ENCODE measurements at places on chromosomes 2 and 18. TPM values are rescaled to one million over a fixed set of nuclear protein-coding genes. Genes with fewer than 3 reads are reported as not detected.

The HOXD12 gene
- total RNA-seq, result not detected

The C1QL2 gene
- total RNA-seq, result not detected

The GRHL1 gene
- 1.4 TPM for total RNA-seq

The ASXL3 gene
- total RNA-seq, result 4.7 TPM

The STARD6 gene
- not detected for total RNA-seq

The TUBA3E gene
- total RNA-seq, result 6.7 TPM

The CAPN14 gene
- total RNA-seq, result 0.26 TPM

The DNER gene
- total RNA-seq, result 32.9 TPM

The LIMS2 gene
- total RNA-seq, result 157 TPM

The MC4R gene
- not detected for total RNA-seq

The MC2R gene
- total RNA-seq, result not detected

The RHBDD1 gene
- 35.6 TPM for total RNA-seq

The DSC1 gene
- 32.9 TPM for total RNA-seq

The SLC4A3 gene
- 360 TPM for total RNA-seq

The LRP1B gene
- total RNA-seq, result 1.2 TPM

The CHRNG gene
- total RNA-seq, result not detected

The CPO gene
- total RNA-seq, result 0.34 TPM

The CRYBA2 gene
- total RNA-seq, result not detected

The LRP2 gene
- 2.9 TPM for total RNA-seq

The EPB41L5 gene
- total RNA-seq, result 9.3 TPM

The GPR75 gene
- total RNA-seq, result 1.3 TPM

The LGALSL gene
- total RNA-seq, result 13.1 TPM

The TCF23 gene
- 0.24 TPM for total RNA-seq

The PLGLB1 gene
- total RNA-seq, result 0.84 TPM

The ARHGAP25 gene
- 11.0 TPM for total RNA-seq

The DUSP19 gene
- 5.9 TPM for total RNA-seq

The CNDP1 gene
- total RNA-seq, result not detected

The TLX2 gene
- total RNA-seq, result not detected

The RPRM gene
- not detected for total RNA-seq

The SLC19A3 gene
- total RNA-seq, result 14.2 TPM

The MOGAT1 gene
- total RNA-seq, result 0.47 TPM

The RNF144A gene
- 10.4 TPM for total RNA-seq

The RGPD3 gene
- 0.12 TPM for total RNA-seq

The KLHL29 gene
- 3.3 TPM for total RNA-seq

The RESP18 gene
- total RNA-seq, result not detected

The COLEC11 gene
- total RNA-seq, result 3.3 TPM

The MC5R gene
- not detected for total RNA-seq

The FMNL2 gene
- total RNA-seq, result 16.6 TPM

The SLC11A1 gene
- 16.1 TPM for total RNA-seq

The WDR12 gene
- total RNA-seq, result 53.4 TPM

The TMEM163 gene
- total RNA-seq, result 3.5 TPM
